Fibroblast of the conjunctiva (primary cell): ENCODE measurements at places on chromosomes 4 and X.
A peak's percentile ranks its signal among the peaks of the same experiment; 100 is the strongest.

- no peak for DNase-seq
Observed at GRCh38 chr4:141637565-141637964, 1.2 kb downstream of the IL15 start.

DNA sequence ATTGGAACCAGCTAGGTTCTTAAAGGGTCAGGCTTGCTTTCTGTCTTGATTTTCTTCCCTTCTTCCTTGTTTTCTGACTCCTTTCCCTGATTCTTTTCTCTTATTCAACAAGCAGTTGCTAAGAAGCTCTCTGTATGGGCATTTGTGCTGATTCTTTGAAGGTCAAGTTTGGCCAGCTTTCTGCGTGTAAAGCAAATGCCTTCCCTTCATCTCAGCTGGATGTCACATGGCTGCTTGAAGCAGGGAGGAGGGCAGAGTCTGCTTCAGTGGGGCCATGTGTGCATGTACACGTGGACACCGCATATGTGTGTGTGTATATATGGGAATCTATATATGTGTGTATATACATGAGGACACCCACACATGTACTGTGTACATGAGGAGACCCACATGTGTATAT lies 139.9 kb upstream of the ATP6AP2 start:
- DNase-seq = no peak

- DNase-seq = no peak
Observed at GRCh38 chrX:54926978-54927377, 6.4 kb downstream of the TRO start.

DNA sequence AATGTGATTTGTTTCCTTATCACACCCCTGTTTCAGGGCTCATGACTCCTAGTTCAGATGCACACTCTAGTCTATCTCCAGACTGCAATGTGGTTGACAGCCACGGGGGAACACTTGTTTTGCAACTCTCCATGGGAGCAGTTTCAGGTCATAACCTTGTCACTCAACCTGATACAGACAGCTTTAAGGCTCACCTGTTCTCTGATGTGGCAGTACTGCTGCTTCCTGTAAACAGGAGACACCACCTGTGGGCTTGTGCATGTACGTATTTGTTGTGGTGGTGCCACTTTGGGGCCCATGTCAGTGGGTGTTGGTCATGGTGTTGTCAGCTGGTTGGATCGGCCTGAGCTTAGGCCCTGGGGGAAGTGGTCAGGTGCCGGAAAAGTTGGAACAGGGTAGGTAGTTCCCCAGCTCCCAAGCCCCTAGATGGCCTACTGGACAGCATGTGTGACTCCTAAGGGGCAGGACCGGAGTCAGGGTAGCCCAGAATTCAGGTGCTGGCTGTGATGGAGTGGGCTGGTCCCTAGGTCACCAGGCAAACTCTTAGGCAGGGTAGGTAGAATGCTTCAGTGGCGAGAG lies 46.2 kb downstream of the FAM9B start:
- no peak for DNase-seq

DNA sequence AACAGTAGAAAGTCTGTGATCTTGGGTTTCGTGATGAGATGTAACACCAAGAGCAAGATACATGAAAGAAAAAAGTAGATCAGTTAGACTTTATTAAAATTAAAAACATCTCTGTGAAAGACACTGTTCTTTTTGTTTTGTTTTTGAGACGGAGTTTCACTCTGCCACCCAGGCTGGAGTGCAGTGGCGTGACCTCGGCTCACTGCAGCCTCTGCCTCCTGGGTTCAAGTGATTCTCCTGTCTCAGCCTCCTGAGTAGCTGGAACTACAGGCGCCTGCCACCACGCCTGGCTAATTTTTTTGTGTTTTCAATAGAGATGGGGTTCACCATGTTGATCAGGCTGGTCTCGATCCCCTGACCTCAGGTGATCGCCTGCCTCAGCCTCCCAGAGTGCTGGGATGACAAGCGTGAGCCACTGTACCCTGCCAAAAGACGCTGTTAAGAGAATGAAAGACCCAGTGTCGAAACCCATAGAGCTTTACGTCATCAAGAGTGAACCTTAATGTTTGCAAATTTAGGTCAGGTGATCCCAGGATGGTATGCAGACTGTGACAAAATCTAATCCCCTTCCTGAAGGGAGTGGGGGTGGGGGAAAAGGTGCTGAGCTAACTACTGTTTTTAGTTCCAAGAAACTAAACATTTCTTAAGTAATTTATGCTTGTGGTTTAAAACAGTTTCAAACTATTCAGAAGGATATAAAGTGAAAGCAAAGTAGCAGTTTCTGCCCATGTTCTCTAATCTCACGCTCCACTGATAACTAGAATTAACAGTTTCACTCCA lies 8.0 kb downstream of the OFD1 start:
- DNase-seq = no peak

- DNase-seq = peak; percentile 74
Observed at GRCh38 chr4:48247142-48247877, 22.3 kb downstream of the TEC start.

- DNase-seq = no peak
Observed at GRCh38 chr4:25297528-25298242, 14.9 kb upstream of the ZCCHC4 start.

DNA sequence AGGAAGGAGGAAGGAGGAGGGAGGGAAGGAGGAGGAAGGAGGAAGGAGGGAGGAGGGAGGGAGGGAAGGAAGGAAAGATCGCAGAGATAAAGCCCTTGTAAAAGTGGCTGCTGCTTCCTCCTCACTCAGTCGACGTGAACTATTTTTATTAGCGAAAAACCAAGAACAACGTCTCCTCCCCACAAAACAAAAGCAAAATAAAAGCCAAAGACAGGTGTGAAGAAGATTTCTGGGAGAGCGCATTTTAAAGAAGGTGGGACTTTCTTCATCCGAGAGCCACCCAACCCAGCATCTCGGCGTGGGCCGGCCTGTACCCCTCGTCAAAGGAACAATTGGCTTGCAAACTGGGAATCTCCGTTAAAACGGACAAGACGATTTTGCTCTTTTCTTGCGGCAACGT lies 40.7 kb upstream of the ASMTL start:
- DNase-seq = no peak

DNA sequence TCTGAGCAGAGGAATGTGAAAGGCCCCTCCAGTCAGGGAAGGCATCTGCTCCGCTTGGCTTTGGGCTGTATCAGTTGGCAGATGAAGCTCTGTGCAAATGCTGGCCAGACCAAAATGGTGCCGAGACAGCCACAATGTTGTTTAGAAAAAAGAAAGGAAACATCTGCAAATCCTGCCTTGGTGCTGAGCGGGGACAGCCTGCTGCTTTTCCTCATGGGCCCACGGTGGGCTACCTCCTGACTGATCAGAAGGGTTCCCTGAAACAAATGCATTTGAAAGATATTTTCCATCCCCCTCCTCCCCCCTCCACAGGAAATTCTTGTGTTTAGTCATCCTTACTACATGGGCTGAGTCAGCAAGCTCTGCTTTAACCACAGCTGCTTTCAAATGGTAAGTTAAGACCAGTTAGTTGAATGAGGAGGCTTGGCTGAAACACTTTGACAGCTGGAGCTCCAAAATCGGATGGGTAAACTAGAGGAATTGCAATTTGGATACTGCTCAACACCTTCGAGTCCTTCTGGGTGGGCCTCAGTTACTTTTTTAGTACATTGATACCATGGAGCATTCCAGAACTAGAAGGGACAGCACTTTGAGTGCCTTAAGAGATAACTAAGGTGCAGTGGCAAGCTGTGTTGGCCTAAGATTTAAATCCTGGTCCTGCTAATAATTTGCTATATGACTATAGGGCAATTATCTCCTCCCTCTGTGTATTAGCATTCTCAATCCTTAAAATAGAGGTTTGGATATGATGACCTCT lies 36.0 kb downstream of the PLAC1 start:
- DNase-seq = peak; percentile 74

- DNase-seq = no peak
Observed at GRCh38 chrX:154815274-154815818, 10.1 kb upstream of the MPP1 start.

DNA sequence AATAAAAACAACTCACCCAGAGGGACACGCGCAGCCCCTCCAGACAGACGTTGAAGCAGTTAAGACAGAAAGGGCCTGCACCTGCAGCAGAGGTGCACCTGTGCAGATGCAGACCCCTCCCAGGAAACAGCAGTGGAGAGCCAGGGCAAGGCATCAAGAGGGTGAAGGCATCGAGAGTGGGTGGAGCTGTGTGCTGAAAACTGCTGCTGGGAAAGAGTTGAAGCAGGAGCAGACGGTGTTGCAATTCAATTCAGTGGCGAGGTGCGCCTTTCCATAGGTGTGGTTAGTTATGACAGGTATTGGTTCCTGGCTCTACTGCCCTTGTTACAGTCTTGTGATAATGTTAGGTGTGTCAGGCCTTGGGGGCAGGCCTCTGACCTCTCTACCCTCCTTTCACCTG lies 16.7 kb downstream of the LETM1 start:
- no peak for DNase-seq

- no peak for DNase-seq
Observed at GRCh38 chr4:47483745-47484144, 1.3 kb upstream of the ATP10D start.

DNA sequence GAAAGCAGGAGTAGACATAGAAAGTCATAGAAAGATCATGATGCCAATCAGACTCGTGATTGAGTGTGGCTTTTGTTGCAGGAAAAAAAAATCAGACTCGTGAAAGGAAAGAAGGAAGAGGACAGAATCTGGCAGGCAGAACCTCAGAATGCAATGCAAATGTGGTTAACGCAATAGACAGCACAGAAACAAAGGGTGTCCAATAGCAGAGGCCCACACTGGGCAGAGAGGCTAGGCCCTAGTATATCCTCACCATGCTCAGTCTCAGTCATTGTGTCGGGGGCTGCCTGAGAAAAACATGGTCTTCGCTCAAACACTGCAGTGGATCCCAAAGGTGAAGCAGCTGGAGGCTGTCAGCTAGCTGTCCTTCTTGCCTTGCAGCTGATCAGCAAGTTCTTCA lies 102.8 kb upstream of the MAOA start:
- no peak for DNase-seq

DNA sequence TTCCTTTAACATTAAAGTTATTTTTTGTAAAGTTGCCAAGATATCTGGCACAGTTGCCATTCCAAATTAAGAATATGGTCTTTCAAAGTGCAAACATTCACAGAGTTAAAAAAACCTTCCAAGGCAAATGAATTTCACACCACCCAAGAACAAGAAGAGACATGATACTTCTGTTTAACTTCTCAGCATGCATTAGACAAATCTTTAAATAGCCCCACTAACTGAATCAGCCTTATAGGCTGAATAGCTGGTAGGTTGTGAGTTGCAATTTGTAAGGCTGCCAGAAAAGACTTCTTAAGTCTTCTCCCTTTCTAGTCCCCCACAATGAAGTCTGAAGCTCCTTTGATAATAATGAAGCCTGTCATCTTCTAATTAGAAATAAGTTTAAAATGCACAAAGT lies 95.6 kb downstream of the MAPK10 start:
- DNase-seq = no peak

DNA sequence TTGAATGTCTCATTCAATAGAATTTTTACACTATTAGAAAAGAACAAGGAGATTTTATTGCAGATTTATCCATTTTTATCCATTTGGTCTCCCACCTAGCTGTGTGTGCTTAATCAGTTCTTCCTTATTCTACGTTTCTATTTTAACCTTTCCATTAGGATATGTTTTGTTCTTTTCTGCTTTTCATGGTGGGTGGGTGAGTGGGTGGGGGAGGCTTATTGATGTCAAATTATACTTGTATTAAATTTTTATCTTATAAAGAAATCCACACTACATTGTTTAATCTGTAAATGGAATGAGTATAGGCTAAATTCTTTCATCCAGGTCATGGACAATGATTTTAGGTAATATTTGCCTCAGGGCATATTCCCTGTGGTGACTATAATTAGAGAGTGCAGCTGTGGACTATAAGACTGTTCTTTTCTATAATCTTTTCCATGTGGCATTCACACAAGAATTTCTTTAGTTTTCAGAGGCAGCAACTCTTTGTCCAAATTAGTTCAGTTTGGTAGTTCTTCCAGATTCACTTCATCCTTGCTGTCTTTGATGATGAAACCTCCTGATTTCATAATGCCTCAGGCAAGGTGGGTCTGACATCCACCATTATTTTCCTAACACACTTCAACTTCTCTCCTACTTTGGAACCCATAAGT lies 2451.8 kb downstream of the PCDH7 start:
- peak; percentile 14 for DNase-seq

DNA sequence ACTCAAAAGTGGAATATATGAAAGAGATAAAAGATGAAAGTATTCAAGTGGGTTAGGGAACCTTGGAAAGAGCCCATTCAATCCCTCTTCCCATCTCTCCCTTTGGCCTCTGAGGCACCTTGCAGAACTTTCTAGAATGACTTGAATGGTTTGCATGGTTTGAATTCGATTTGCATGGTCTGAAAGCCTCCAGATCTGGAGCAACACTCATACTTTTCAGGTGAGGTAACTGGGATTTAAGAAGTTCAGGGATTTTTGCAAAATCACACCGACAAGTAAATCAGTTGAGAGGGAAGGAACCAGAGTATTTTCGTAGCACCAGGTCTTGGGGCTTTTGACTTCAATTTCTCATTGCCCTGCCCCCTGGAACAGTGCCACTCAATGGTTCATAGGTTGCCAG lies 476.0 kb upstream of the FTHL17 start:
- no peak for DNase-seq

DNA sequence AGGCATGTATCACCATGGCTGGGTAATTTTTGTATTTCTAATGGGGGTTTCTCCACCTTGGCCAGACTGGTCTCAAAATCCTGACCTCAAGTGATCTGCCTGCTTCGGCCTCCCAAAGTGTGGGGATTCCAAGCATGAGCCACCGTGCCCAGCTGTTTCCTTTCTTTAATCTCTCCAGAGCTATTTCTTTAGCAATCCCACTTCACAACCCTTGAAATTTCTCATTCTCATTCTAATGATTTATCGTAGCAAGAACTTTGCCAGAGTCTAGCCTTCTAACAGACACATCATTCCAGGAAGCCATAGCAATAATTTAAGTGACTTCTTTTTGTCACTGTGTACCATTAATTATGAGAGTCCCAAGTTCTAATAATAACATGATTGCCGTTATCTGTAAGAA lies 68.6 kb downstream of the RXFP1 start:
- no peak for DNase-seq
